Left colon (tissue), 2 donors: ENCODE measurements at places on chromosomes 7 and 10. TPM values are rescaled to one million over a fixed set of nuclear protein-coding genes. Genes with fewer than 3 reads are reported as not detected.

- DNase-seq, result no peak
These were observed 34.6 kb downstream of the IFT22 start for GRCh38 chr7:101287032-101287431.

GRCh38 chr7:55977831-55978230 lies 13.4 kb downstream of the NIPSNAP2 start:
- DNase-seq, result no peak

The PAPOLB gene
- not detected for total RNA-seq

The LRRC18 gene
- not detected for total RNA-seq

The PDLIM1 gene
- 417 TPM for total RNA-seq

DNA sequence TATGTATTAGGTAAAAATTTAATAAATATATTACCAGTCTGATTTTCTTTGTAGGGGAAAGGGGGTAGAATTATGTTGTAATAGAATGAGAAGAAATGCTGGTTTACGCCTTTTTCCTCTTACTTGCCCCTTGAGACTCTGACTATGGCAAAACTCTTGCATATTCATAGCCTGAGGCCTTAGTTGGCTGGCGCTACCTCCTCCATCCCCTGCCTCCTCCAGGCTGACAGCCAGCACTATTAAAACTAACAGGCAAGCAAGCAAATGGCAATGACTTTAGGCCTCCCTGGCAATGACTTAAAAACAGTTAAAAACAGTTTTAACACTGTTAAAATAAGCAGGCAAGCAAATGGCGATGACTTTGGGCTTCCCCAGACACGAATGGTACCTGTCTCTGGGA lies 14.4 kb downstream of the PKD2L1 start:
- no peak for DNase-seq

The ACSM6 gene
- total RNA-seq, result not detected

GRCh38 chr10:91551856-91552255 lies 81.0 kb downstream of the PPP1R3C start:
- DNase-seq, result peak; percentile 19

The SIRT1 gene
- 20.9 TPM for total RNA-seq

The EVX1 gene
- total RNA-seq, result 0.82 TPM

The NAT16 gene
- total RNA-seq, result not detected

DNA sequence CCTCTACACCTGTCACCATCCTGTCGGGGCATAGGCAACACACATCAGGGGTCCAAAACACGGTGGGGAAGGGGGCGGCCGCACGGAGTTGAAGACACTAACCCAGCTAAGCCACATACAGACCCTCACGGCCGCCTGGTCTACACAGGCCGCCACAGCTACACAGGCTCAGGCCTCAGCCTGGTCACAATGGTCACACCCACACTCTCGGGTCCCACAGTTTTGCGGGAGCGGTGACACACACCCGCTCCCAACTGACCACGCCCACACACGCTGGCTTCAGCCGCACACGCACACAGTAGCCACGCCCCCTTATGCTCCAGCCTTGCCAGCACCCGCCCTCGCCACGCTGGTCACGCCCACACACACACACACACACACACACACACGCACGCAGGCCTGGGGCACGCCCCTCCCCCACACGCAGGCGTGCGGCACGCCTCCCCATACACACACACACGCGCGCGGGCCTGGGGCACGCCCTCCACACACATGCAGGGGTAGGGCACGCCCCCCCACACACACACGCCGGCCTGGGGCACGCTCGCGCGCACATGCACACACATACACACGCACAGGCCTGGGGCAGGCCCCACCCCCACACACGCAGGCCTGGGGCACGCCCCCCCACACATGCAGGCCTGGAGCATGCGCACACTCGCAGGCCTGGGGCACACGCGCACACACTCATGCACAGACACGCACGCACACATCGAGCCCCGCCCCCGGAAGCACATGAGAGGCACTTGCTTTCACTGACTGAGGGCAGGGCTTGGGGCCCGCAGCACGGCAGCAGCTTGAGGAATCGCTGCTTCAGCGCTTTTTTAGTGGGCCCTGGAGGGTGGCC lies 12.3 kb upstream of the OGA start:
- peak; percentile 97 for DNase-seq

The EBF3 gene
- total RNA-seq, result 0.40 TPM

GRCh38 chr7:134902058-134902457 lies 84.2 kb upstream of the AGBL3 start:
- no peak for DNase-seq
